RWPE1 (cell line): ENCODE measurements at places on chromosomes 16 and 17.

DNA sequence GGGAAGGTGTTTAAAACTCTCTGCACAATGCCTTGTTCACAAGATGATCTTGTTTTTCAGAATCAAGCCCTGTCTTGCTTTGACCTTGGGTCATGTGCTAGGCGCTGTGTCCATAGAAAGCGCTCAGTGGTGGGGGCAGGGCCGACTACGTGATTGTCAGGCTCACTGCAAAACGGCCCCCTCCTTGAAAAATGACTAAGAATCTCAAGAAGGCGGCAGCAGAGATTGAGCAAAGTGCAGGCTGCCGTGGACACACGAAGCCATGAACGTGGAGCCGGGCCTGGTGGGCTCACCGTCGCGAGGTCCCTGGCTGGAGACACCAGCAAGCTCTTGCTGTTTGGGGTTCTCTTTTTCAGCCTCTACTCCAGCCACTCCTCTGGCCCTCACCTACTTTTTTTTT, 10.2 kb downstream of the ATP2C2 start:
- no peak for DNase-seq

GRCh38 chr16:17302214-17302613, 168.5 kb downstream of the XYLT1 start:
- no peak for DNase-seq

GRCh38 chr17:42913522-42913921, 12.9 kb downstream of the G6PC1 start:
- DNase-seq, result no peak

- no peak for DNase-seq
Measured at GRCh38 chr17:51050291-51051033, 70.2 kb downstream of the SPAG9 start.

DNA sequence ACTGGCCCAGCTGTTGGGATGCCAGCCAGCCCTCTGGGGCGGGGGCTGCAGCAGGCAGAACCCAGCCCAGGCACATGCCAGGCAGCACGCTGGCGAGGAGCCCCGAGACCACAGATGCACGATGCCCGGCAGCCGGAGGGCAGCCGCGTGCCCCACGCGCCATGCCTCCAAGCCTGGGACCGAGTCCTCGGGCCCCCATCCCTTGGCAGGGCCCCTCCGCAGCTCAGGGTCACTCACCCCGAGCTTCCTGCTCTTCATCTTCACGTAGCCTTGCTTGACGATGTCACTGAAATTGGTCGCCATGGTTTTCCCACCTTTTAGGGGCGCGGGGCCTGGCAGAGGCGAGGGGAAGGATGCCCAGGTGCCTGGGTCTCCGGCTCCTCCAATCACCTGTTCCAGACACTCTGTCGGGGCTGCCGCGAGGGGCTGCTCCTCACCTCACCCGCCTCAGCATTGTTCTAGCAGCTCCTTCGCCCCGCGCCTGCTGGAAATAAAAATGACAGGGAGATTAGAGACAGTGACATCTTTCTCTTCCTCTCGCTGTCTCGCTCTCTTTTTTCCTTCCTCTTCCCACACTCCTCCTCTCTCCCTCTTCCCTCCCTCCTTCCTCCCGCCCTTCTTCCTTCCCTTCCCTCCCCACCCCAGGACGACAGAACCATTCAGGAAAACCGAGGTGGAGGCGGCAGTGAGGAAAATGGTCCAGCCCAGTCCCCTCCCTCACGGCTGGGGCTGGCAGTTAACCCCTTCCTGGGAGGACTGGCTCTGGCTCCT, 6.9 kb downstream of the DOK4 start:
- DNase-seq, result no peak

DNA sequence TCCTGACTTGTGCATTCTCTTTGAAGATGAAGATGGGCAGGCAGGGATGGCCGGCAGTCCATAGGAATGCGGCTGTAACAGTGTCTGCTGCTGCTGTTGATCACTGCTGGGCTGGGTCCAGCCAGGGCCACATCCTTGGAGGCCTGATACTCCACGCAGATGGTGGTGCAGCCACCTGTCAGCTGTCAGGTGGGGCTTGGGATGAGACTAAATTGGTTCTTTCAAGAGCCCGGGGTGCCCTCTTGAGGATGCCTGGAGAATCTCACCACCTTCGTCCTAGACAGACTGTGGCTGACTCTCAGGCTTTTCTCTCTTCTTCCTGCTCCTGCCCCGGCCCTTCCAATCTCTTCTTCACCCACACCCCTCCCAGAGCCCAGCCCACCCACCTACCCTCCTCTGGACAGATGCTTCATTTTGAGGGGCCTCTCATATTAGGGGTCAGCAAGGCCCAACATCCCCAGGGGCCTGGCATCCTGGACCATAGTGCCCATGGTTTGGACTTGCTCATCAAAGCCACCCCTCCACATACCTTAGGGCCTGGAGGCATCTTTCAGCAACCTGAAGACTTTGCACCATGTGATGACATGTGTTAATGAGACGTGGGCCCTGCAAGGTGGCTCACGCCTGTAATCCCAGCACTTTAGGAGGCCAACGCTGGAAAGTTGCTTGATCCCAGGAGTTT, 19.1 kb downstream of the OSBPL7 start:
- peak; percentile 74 for DNase-seq

DNA sequence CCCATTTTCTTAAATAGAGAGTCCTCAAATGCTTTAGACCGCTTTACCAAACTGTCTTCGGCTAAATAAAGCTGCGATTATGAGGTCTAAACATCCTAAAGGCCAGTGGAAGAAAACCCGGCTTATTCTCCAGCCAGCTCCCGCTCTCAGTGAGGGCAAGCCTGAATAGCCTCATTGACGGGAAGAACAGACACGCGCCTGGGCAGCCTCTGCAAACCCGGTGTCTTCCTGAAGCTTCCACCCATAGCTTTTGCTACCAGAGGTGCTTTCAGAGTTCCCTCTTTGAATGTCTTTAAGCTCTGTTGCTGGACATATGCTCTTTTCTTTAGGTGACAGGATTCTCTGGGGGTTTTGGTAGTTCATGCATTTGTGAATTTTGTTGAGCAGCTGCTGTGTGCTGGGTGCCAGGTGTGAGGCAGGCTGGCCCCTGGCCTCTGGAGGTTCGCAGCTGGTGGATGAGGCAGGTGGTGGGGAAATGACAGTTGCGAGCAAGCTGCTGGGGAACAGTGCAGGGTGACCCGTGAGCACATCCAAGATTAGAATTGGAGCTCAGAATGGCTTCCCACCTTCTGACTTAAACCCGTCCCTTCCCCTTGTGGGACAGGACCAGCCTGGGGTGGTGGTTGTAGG, 44.7 kb downstream of the CRISPLD2 start:
- DNase-seq, result no peak

DNA sequence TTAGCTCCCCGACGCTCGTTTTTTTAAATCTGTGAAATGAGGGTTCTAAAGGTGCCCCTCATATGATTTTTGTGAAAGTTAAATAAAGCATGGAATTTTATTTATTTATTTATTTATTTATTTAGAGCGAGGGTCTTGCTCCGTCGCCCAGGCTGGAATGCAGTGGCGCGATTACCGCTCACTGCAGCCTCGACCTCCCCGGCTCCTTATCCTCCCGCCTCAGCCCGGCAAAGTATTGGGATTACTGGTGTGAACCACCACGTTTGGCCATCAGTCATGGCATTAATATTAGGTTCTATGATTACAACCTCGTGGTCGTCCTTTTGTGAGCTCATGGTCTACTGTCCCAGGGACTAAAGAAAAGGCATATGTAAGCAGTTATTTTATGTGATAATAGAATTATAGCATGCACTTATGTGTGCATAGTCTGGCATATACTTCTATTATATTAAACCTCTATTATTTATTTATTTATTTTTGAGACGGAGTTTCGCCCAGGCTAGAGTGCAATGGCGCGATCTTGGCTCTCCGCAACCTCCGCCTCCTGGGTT, 557 bp upstream of the LUC7L start:
- no peak for DNase-seq

GRCh38 chr17:51734976-51735375, 423.5 kb downstream of the CA10 start:
- DNase-seq, result no peak

- DNase-seq, result no peak
Measured at GRCh38 chr16:75402821-75403475, 30.4 kb downstream of the CFDP1 start.

DNA sequence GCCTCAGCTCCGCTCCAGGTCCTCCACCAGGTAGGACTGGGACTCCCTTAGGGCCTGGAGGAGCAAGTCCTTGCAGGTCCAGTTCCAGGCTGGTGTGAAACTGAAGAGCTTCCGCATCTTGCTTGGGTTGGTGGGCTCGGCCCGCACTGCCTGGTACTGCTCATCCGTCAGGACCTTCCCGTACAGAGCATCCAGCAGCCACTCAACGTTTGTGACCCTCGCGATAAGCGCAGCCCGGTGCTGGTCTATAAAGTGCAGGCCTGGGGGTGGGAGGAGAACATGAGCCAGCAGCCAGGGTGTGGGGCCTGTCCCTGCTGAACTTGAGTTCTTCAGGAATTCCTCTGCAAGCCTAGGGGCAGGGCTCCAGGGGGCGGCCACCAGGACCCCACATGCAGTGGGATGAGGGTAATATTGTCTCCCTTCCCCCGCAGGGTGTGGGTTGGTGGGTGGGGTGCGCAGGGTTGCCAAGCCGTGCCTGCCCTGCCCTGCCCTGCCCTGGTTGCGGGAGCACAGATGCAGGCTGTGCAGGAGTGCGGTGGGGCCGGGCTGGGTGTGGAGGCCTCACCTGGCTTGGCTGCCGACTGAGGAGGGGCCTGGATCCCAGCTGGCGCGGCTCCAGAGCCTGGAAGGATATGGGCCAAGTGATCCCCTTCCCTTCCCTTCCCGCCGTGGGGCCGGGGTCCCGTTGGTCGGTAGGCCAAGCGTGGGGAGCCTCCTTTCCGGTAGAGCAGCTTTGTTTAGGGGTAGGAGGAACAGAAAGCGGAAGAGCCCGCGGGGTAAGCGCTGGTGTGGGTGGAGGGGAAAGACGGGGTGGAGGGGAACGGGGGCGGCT, 762 bp downstream of the PYCARD start:
- peak; percentile 45 for DNase-seq

- no peak for DNase-seq
Measured at GRCh38 chr17:82863941-82864712, 24.3 kb upstream of the ZNF750 start.

DNA sequence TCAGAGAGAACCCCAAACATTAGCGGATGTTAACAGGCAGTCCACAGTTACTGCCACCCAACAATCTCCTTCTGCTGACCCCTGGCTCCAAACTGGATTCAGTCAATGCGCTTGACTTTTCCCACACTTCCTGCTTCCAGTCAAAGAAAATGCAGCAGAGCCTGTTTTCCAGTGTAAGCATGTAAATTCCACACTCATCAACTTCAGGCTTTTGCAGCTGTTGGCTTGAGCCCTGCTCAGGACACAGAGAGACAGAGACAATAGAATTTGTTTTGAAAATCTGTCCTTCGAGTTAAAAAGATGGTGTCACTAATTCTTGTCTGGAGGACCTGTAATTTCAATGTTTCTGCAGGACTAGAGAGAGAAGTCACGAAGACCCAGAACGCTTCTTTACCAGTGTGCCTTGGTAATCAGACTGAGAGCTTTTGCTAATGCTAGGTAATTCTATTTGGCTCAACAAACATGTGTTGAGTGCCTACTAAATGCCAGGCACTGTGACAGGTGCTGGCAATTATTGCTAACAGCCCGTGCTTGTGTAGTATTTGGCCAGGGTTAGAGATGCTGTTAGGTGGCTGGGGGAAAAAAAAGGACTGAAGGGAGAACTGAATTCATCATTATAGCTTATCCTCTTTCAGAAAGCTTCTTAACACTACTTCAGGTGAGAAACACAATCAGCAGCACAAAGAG, 32.5 kb downstream of the HOXB1 start:
- DNase-seq, result no peak

DNA sequence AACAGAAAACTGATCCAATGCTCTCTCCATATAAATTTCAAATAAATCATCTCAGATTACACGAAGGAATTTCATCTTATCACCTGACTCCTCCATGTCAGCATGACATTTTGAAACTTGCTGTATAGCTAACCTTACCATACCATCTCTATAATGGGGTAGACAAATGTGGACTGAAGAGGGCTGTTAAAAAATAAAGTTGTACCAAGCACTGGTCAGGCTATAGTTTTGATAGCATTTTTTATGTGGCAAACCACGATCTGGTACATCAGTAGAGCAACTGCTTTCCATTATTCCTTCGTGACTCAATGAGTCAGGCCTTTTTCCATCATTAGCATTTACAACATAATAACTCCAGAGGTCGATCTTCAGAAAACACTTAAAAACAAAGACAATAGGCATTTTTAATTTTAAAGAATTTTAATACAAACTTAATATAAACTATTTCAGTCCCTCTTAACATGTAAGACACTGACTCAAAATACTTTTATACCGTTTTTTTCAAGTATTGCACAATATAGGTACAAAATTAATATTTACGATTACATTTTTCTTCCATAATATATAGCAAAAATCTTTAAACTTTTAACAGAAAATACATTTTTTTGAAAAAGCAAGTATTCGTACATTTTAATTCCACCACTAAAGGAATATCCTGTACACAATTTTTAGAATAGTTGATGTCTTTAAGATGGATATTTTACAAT, 4.2 kb downstream of the TOB1 start:
- no peak for DNase-seq

DNA sequence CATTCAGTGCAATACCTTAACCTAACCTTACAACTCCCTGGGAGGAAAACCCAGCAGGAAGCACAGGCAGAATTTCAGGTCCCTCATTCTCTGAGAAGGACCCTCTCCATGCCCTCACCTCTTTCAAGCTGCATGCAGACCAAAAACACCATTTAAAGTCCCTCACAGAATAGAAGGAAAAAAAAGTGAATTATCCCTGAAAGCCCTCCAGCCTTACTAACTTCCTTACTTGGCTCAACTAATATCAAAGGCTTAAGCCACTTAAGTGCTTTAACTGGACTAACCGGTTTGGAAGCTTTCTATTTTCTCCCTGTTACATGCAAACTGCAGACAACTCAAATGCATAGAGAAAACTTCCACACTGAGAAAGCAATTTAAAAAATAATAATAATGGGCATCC, 60.5 kb downstream of the ADAMTS18 start:
- peak; percentile 7 for DNase-seq

- no peak for DNase-seq
Measured at GRCh38 chr16:79211586-79211985, 389.0 kb downstream of the MAF start.

DNA sequence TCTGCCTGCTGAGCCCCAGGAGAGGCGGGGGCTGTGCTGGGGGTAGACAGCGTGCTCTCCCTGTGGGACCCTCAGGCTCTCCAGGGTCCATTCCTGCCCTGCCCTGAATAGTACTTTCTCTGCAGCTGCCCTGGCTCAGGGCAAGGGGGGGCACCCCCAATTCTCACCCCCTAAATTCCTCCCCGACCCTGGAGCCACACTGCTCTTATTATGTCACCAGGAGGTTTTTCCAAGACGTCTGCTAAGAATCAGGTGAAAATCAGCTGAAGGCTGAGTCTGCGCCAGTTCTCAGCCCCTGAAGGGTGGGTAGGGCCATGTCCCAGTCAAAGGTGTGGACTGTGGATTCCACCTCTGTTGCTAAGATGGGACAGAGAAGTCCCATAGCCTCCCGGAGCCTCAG, 49.9 kb upstream of the MAP3K14 start:
- DNase-seq, result no peak

DNA sequence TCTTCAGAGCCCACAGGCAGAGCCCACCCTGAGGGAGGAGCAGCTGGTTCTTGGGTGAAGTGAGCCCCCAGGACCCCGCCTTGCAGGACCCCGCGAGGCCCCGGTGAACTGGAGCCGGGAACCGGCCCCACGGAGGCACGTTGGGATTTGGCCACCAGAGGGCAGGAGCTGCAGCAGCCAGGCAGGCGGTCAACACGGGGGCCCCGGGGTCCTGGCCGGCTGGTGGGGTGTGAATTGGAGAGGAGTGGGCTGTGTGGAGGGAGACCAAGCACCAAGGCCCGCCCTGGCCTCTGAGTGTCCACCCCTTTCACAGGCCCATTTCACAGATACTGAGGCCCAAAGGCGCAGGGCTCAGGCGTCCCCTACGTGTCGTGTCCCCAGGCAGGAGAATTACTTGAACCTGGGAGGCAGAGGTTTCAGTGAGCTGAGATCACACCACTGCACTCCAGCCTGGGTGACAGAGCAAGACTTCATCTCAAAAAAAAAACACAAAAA, 2.2 kb downstream of the DPEP1 start:
- no peak for DNase-seq
